ENCODE measurements at places on chromosomes 2 and 18. TPM values are rescaled to one million over a fixed set of nuclear protein-coding genes. Genes with fewer than 3 reads are reported as not detected.

GRCh38 chr2:141029428-141030078 is 1101.3 kb downstream of the LRP1B start:
- DNase-seq = no peak

- DNase-seq = no peak
Measured at GRCh38 chr18:76565238-76566173, 70.5 kb upstream of the ZNF516 start.

DNA sequence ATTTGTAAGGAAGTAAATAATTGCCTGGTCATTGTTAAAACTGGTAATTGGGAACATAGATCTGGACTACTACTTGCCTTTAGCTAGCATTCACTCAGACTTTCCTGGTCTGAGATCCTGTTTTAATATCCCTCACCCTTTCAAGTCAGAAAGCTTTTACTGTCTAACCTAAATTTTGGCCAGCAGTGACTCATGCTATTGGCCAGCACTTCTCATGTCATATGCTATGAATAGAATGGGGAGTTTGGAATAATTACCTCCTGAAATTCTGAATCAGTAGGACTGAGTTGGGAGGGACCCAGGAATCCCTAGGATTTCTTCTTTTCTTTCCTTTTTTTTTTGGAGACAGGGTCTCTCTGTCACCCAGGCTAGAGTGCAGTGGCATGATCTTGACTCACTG is 19.3 kb downstream of the STK36 start:
- DNase-seq = no peak

- DNase-seq = peak; percentile 38
Measured at GRCh38 chr2:10188211-10188610, 65.7 kb downstream of the RRM2 start.

DNA sequence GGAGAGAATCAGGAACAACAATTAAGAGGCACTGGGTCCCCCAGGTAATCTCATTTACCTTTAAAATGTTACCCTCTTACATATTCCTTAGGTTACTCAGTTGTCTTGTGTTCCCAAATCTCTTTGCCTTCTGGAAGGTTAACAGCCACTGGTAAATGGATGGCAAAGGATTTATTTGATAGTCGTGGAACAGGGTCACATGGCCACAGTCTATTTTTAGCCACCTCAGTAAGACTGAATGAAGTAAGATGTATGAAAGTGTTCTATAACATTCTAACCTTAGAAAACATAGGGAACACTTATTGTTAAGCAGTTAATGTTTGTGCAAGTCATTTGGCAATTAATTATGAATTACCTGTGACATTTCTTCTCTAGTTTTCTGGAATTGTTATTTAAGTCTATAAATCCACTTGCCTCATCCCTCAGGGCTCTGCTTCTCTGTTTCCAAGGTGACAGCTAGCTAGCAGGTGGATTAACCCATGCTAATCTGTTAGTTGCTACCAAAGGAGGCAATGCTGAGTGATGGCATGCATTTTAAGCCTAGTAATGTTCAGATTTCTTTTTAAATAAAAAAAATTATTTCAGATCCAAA is 211.0 kb downstream of the PIK3C3 start:
- DNase-seq = no peak

GRCh38 chr18:79588636-79589481 is 90.7 kb upstream of the CTDP1 start:
- no peak for DNase-seq

DNA sequence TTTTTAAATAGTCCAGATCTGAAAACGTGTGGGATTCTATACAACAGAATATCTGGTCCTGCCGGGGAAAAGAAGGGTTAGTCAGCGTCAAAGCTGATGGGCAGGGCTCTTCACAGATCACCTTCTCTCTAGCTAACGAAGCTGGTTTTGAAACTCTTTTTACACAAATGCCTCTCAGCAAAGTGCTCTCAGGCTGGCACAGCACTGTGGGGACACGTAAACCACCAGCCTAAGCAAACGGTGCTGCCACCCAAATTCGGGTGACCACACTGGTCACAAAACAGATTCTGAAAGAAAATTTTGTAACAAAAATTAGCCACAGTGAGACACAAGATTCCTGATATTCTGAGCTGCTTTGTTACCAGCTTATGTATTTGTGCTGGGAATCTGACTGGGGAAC is 53.1 kb upstream of the ARL5A start:
- DNase-seq = no peak

- no peak for DNase-seq
Measured at GRCh38 chr2:54360055-54360792, 95.9 kb upstream of the SPTBN1 start.

- no peak for DNase-seq
Measured at GRCh38 chr2:222927600-222927999, 66.8 kb downstream of the ACSL3 start.

- no peak for DNase-seq
Measured at GRCh38 chr2:239274391-239275043, 126.3 kb downstream of the HDAC4 start.

- no peak for DNase-seq
Measured at GRCh38 chr2:191299866-191300265, 54.7 kb downstream of the MYO1B start.

- DNase-seq = no peak
Measured at GRCh38 chr2:47004905-47005495, 89.4 kb upstream of the MCFD2 start.

DNA sequence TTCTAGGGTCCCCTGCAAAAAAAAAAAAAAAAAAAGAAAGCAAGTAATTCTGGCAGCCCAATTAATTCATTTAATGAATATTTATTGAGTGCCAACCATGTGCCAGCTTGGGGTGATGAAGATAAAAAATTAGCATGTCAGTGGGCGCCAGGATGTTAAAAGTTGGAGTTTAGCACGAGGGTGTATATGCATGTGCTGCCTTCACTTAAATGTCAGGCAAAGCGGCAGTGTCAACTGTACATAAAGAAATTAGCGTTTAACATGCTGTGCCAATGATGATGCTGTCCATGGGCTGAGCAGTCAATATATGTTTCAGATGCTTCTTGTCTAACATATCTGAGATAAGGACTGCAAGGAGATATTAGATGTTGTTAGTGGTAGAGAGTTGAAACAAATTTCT is 49.5 kb downstream of the ASAP2 start:
- DNase-seq = no peak

DNA sequence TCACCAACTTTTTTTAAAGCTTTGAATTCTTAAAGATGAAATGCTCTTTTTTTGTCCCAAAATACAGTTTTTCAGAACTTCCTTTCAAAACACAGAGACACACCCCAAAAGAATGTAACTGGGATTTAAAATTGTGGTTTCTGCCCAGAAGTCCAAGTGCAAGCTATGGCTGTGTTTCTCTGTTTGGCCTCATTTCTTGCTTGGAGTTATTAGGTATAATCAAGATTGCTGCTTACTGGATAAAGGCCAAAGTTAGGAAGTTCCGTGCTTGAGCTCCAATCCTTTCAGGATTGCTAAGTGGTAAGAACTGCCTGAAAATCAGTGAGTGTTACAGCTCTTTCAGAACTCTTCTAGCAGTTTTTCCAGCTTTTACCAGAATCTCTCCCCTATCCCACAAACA is 16.9 kb downstream of the ZBTB7C start:
- DNase-seq = no peak

GRCh38 chr2:64085936-64086335 is 58.3 kb downstream of the PELI1 start:
- no peak for DNase-seq

- no peak for DNase-seq
Measured at GRCh38 chr18:51154431-51155063, 42.9 kb downstream of the MEX3C start.

- DNase-seq = no peak
Measured at GRCh38 chr2:83674050-83674449, 785.0 kb downstream of the SUCLG1 start.

DNA sequence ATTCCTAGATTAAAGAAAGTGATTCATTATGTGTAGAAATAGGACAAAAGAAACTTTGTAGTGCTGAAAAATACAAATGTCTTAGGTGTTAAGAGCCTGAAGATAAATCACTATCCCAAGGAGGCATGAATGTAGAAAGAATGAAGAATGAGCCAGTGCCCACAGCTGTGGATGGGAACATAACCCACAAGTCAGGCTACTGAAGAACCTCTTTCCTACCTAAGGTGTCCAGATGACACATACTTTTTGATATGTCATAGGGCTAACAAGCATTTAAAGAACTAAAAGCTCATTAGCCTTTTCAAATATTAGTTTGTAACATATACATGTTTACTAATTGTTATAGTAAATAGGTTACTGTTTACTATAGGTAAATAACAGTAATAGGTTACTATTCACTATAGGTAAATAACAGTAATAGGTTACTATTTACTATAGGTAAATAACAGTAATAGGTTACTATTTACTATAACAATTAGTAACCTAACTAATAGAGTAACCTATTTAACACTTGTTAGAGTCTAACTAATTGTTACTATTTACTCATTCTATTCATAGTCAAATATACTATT is 275.0 kb upstream of the KYNU start:
- DNase-seq = no peak

GRCh38 chr2:120501591-120501990 is 155.7 kb downstream of the INHBB start:
- no peak for DNase-seq

GRCh38 chr2:73297151-73297559 is 3.8 kb upstream of the EGR4 start:
- DNase-seq = no peak

DNA sequence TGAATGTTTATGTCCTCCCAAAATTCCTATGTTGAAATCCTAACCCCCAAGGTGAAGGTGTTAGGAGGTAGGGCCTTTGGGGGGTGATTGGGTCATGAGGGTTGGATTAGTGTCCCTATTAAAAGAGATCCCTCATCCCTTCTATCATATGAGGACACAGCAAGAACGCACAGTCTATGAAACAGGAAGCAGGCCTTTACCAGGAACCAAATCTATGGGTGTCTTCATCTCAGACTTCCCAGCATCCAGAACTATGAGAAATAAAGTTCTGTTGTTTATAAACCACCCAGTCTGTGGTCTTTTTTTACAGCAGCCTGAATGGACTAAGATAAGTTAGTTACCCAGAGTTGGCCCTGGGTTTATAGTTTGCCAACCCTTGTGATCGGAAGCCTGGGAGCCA is 153.1 kb downstream of the INO80D start:
- no peak for DNase-seq

The PLA2R1 gene
- 1.7 TPM for total RNA-seq

The SRD5A2 gene
- total RNA-seq = not detected

The POTEE gene
- 3.3 TPM for total RNA-seq

The CEBPZOS gene
- 0.84 TPM for total RNA-seq

The HOXD13 gene
- total RNA-seq = not detected

The ARHGAP25 gene
- total RNA-seq = 1.8 TPM

The TFCP2L1 gene
- 0.78 TPM for total RNA-seq

The CCDC121 gene
- total RNA-seq = 5.6 TPM

The FAM228A gene
- total RNA-seq = 0.80 TPM

The ST8SIA3 gene
- total RNA-seq = 8.9 TPM

The SPC25 gene
- 15.8 TPM for total RNA-seq

The MYO1B gene
- 158 TPM for total RNA-seq

The LANCL1 gene
- 58.1 TPM for total RNA-seq

The LAMA1 gene
- total RNA-seq = 257 TPM

The FAM237A gene
- total RNA-seq = not detected

The EIF2AK2 gene
- 36.5 TPM for total RNA-seq

The RBM44 gene
- total RNA-seq = 0.81 TPM

The ANKRD30B gene
- total RNA-seq = not detected
